ENCODE measurements at places on chromosomes 11 and 22.

- no peak for DNase-seq
These were observed 11.5 kb upstream of the EMID1 start for GRCh38 chr22:29194184-29194583.

DNA sequence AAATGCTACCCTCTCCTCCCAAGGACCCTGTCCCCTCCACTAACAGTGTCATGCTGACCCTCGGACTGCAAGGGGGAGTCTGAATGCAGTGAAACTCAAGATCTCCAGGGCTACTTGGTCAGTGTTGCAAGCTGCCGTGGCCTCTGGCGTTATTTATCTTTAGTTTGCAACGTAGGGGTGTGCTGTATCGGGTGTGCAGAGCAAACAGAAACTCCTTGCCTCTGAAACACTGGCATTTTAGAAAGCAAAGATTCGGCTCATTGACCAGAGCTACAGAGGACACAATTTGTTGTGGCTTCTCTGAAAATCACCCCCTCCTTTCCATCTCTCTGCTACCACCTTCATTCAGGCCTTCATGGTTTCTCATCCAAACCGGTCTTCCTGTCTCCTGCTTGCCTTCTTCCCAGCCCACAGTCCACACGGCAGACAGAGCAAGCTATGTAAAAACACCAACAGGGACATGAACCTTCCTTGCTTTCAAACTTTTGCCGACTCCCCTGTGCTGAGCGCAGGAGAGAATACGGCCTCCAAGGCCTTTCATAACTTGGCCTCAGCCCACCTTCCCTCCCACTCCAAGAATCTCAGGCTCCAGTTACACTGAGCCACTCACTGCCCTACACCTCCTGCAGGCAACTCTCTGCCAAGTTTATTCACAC is 14.9 kb downstream of the FZD4 start:
- no peak for DNase-seq

DNA sequence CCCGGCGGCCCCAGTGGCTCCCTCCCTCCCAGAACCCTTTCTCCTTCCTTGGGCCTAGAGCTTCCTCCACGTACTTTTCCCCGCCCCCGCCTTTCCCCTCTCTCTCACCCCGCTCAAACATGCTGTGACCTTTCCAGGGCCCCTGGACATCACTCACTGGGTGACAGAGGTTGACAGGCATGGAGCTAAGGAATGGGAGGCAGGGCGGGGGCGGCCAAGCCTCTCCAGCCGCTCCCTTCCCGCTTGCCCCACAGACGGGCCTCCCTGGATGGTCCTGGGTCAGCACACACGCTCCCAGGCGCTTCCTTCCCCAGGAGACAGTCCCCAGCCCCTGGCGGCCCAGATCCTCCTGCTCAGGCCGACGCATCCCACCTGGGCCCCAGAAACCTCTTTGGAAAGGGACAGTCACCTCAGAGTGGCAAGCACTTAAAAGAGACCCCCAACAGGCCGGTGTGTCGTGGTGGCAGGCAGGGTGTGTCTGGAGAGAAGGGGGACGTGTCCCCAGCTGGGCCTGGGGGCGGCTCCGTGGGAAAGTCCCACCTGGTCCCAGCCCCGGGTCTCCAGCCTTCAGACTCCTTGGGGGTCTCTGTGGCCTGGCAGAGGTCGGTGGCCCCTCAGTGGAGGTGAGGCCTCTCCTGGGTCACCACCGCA is 8.8 kb downstream of the H19 start:
- no peak for DNase-seq

DNA sequence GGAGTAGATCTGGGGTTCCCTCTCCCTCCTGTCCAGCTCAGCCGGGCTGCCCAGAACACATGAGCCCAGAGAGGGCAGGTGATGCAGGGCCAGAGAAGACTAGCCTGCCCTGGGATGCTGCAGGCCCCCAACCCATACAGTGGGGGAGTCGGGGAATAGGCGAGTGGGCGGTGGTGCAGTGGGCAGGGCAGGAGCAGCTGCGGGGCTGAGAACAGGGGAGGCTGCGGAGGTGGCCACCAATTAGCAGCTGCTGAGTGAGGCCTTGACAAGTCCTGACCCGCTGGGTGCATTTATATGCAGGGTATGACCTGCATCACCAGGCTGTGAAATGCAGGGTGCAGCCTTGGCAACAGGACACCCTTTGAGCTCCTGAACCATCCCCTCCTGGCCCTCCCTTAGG is 43.1 kb downstream of the NFAM1 start:
- DNase-seq, result no peak

DNA sequence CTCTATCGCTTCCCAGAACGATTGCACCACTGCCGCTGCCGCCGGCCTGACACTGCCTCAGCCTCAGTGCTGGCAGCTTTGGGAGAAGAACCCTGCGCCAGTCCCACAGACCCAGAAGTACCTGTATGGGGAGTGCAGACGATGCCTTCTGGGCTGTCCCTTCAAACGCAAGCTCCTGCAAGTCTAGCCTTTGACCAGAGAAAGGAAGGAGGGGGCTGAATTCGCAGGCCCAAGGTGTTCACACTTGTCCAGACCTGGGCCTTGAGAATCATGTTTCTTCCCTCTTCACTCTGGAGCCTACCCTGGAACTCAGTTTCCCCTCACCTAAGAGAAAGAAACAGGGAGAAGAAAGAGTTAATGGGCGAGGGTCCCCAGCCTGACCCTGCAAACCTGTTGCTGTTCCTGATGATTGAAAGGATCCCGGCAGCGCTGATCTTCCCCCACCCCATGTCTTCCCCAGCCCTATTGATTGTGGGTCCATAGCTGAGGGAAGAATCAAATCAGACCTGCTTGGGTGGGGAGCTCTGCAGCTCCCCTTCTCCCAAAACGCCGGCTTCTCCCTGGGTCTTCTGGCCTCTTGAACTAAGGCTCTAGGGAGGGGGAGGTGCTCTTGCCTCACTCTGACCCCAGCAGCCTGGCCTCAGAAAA is 786 bp upstream of the MCAM start:
- no peak for DNase-seq

DNA sequence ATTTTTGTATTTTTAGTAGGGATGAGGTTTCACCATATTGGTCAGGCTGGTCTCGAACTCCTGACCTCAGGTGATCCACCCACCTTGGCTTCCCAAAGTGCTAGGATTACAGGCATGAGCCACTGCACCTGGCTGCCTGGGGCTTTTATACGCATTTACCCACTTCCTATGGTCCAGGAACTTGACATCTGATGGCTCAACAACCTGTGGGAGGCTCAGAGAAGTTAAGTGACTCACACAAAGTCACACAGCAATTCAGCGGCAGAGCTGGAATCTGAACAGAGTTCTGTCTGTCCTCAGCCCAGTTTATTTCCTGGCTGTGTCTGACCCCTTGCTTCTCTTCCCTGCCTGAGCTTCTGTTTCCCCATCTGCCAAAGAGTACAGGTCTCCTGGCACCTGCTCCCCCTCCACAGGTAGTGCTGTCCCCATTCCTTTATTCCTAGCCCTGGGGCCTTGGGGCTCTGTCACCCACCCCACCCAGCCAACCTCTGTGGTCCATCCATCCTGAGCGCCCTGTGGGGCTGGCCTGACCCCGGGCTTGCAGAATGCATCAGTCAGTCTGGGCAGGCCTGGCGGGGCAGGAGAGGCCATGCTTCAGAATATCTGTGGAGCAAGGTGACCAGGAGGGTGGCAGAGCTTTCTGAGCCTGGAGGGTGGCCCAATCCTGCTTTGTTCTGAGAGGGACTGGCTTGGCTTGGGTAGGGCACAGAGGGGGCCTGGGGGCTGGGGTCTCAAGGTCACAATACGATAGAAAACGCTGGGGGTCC is 50.6 kb downstream of the CACNA1I start:
- DNase-seq, result no peak

GRCh38 chr22:24027389-24027975 is 16.4 kb downstream of the CABIN1 start:
- DNase-seq, result no peak

DNA sequence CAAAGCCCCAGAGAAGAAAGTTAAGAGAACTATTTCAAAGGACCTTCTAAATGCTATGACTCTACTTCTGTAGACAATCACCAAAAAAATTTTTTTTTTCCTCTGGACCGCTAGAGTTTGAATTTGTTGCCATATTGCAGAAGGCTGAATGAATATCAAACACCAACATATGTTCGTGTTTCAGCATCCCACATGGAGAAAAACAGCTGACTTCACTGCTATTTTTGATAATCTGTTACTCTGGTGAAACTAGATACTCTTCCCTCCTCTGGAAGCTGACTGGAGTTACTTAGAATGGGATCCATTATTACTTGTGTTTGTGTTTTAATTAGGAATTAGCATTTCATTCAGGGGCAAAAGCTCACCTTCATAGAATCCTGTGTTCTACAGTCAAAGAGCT is 447.0 kb downstream of the AASDHPPT start:
- no peak for DNase-seq

GRCh38 chr11:73142128-73142377 is at the start of gene FCHSD2:
Gene FCHSD2 (minus strand): TSS chr11:73142318. CDS start chr11:73141877, 441 bp downstream.
- DNase-seq, result no peak

DNA sequence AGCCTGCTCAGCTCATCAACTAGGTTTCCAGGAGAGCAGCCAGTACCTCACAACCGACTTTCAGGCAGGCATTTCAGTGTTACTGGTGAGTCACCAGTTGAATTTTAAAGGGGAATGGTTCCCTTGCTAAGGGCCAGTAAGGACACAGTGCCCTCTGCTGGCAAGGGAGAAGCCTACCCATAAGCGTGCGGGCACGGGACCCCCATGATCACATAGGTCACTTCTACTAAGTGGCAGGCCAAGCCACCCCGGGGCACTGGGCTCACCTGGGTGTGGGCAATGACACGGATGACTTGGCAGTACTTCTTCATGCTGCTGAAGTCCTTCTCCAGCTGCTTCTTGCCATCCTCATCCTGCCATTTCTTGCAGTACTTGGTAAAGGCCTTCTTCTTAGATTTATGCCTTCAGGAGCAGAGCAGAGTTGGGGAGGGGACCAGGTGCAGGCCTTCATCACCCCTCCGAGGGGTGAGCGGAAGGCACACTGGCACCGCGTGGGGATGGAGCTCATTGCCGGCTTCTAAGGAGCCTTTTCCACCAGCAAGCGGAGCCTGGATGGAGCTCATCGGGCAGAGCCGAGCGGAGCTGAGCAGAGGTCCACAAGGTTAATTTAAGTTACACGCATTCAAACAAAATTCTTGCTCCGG is 2.9 kb downstream of the RPL3 start:
- peak; percentile 71 for DNase-seq

DNA sequence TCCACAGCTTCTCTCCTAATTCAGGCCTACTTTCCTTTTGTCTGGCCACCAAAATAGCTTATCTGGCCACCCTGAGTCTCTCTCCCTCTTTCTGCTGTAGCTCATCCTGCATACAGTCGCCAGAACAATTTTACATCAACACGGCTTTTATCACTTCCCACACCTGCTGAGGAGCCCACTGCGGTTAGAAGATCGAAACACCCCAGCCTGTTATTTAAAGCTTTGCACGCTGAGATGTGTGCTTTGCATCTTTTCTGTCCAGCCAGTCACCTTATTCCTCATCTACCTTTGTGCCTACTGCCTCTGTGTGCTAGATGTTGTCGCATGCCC is 96.0 kb downstream of the COMMD9 start:
- DNase-seq, result no peak

DNA sequence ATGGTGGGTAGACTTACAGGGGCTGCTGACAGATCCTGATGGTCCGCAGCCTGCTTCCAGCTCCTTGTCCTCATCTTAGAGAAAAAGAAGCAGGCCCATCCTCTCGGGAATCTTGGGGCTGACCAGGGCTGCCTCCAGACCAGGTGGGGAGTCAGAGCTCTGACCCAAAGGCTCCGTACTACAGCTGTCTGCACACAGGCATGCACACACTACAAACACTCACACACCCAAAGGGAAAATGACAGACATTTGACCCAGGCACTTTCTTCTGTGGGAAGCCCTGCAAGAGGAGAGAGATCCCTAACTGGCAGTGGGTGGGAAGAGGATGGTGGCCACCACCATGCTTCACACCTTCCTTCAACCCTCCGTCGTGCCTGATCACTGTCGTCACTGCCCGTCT is 46.9 kb upstream of the MYOD1 start:
- DNase-seq, result no peak

DNA sequence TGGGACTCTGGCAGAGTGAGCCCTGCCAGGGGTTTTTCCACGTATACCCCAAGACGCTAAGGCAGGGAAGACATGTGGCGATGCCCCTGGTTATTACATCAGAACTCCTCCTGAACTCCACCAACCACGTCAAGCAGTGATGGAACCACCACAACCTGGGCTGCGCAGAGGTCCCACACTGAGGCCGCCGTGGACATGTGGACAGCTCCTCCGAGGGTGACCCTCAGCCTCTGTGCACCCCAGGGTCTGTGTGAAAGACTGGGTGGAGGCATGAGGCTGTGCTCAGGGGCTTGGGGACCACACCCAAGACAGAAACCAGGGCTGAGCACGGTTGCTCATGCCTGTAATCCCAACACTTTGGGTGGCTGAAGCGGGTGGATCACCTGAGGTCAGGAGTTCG is 52.2 kb downstream of the TRMU start:
- no peak for DNase-seq

GRCh38 chr11:34065505-34066203 is 14.1 kb downstream of the CAPRIN1 start:
- no peak for DNase-seq

DNA sequence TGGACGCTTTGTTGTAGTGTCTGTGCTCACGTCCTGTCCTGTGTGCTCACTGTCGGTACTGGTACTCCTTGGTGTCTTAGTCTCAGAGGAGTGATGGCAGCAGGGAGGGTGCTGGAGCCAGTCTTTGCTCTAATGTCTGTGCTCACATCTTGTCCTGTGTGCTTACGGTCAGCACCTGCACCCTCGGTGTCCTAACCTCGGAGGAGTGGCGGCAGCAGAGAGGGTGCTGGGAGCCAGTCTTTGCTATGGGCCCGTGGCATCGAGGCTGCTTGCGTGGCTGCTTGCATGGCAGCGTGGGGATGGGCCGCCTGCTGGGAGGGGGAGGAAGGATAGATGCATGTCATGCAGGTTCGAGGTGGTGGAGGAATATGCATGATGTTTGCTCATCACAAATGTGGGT is 12.7 kb downstream of the IGHMBP2 start:
- DNase-seq, result no peak

DNA sequence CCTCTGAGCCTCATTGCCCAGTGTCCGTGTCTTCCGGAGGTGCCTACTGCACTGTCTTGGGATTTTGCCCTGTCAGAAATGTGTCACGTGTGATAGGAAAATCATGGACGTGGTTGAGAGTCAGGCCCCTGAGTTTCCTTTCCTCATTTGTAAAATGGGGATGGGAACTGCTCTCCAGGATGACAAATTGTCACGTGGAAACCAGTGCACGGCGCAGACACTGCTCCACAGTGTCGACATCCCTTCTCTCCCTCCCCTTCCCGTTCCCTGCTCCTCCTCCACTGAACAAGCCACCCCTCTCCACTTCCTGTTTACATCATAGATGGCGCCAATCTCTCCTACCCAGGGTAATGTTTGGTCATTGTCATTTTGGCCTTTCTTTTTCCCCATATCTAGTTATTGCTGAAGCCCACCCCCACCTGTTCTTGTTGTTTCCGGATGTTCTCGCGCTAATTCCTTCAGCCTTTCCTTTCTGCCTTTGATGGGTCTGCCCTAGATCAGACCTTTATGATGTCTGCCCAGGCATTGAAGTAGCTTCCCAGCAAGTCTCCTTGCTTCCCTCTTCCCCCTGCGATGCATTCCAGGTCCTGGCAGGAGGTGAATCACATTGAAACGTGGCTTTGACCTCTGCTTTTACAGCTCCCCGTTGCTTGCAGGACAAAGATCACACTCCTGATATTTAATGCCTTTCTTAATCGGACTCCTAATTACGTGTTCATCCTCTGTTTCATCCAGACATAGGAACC is 91.8 kb downstream of the TBC1D22A start:
- no peak for DNase-seq
